ENCODE measurements at places on chromosomes 12 and 14. TPM values are rescaled to one million over a fixed set of nuclear protein-coding genes. Genes with fewer than 3 reads are reported as not detected.

Gene GPR132
- not detected for total RNA-seq

Gene GSC
- not detected for total RNA-seq

Gene RFX4
- total RNA-seq, result not detected

Gene SLC17A8
- not detected for total RNA-seq

Gene GDF3
- 0.65 TPM for total RNA-seq

Gene ADAM21
- 0.36 TPM for total RNA-seq

Gene SRRM4
- not detected for total RNA-seq

Gene TSHR
- not detected for total RNA-seq

Gene CIDEB
- 2.7 TPM for total RNA-seq

Gene KSR2
- 1.7 TPM for total RNA-seq

Gene ARMH4
- 1.9 TPM for total RNA-seq

Gene KRT74
- not detected for total RNA-seq

Gene ATL1
- 1.2 TPM for total RNA-seq

Gene TSPAN8
- 0.22 TPM for total RNA-seq
